ENCODE measurements at places on chromosomes 3 and 15. TPM values are rescaled to one million over a fixed set of nuclear protein-coding genes. Genes with fewer than 3 reads are reported as not detected.

The TMCO5A gene
- not detected for total RNA-seq

The PLA2G4B gene
- 4.1 TPM for total RNA-seq

DNA sequence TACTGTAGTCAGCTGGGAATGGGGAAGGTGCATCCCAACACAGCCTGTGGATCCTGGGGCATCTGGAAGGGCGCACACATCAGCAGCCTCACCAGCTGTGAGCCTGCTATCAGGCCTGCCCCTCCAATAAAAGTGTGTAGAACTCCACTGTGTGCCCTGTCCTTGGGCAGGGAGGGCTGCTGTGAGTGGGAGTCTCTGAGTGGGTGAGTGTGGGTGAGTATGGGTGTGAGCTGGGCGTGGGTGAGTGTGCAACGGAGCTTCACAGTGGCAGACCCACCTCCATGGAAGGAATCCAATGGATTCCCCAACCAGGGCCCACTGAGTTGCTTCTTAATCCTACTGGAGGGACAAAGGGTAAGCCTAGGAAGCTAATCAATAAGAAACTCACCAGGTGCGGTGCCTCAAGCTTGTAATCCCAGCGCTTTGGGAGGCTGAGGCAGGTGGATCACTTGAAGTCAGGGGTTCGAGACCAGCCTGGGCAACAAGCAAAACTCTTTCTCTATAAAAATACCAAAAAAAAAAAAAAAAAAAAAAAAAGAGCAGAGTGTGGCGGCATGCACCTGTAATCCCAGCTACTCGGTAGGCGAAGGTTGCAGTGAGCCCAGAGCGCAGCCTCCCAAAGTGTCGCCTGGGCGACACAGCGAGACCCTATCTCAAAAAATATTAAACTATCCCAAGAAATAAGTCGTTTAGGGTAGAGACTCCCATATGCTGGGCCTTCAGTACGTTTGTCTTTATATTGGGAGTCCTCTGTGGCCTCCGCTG lies 555 bp upstream of the RCCD1 start:
- DNase-seq, result no peak
- H3K4me3 ChIP-seq, result peak overlapping the region; percentile 87
- no peaks in the 10 kb centered on the region for H3K27me3 ChIP-seq
- H3K27ac ChIP-seq, result peak overlapping the region; percentile 77
- H3K4me1 ChIP-seq, result peaks cover 21% of the 10 kb centered on the region

The INKA1 gene
- 5.7 TPM for total RNA-seq

DNA sequence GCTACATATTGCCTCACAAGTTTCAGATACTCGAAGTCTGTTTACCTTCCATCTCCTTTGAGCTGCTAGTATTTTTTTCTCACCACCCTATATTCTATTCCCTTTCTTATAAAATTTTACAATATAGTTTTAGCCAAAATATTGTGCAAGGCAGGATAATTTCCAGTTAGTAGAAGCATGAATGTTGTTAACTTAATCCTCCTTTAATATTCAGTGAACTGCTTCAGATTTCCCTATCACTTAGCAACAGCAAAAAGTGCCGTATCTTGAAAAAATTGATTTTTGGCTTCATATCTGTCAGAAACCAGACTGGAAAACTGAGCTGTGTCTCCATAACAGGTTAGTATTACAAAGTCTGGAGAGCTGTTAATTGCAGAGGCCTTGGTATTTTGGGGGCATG lies 24.0 kb downstream of the PLSCR4 start:
- H3K27me3 ChIP-seq, result no peaks in the 10 kb centered on the region
- no peaks in the 10 kb centered on the region for H3K36me3 ChIP-seq
- DNase-seq, result no peak
- no peak overlapping the region for H3K27ac ChIP-seq

- H3K36me3 ChIP-seq, result no peaks in the 10 kb centered on the region
- no peak overlapping the region for H3K4me3 ChIP-seq
- peak overlapping the region; percentile 70 for H3K27ac ChIP-seq
- no peak for DNase-seq
Measured at GRCh38 chr3:27591312-27592210, 107.4 kb upstream of the SLC4A7 start.

DNA sequence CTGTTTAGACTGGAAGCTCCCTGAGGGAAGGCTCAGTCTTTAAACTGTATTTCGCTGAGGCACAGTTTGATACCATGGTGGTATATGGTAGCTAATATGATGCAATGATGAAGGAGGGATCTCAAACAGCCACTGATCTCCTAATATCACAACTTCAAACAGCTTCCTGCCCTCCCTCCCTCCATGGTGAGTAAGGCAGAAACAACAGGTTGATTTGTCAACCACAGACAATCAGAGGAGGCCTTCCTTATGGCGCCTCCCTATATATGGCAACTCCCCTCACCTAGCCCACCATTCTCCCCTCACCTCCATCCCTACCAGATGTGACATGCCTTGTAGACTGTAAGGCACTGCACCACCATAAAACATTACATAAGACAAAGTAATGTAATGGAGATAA lies 316.5 kb upstream of the ICE2 start:
- H3K27me3 ChIP-seq, result no peaks in the 10 kb centered on the region
- no peak for DNase-seq
- H3K4me3 ChIP-seq, result no peak overlapping the region
- no peaks in the 10 kb centered on the region for H3K36me3 ChIP-seq
- H3K4me1 ChIP-seq, result peaks cover 5% of the 10 kb centered on the region

The IQCF5 gene
- not detected for total RNA-seq

DNA sequence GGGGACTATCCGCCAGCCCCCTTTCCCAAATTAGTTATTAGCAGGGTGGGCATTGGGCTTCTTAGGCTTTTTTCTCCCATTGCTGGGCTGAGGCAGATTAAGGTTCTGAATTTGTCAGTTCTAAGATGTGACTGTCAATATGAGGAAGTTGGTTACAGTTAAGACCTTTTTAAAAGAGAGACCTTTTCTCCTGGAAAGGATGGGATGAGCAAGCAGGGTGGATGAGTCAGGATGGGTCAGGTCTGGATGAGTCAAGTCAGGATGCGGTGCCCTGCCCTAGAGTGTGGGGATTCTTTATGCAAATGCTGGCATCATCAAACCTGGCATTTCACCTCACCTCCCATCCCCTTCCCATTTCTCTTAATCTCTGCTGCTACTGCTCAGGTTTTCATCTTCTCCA lies 1.9 kb downstream of the AEN start:
- H3K27ac ChIP-seq, result no peak overlapping the region
- DNase-seq, result no peak
- H3K27me3 ChIP-seq, result no peaks in the 10 kb centered on the region
- no peaks in the 10 kb centered on the region for H3K36me3 ChIP-seq

DNA sequence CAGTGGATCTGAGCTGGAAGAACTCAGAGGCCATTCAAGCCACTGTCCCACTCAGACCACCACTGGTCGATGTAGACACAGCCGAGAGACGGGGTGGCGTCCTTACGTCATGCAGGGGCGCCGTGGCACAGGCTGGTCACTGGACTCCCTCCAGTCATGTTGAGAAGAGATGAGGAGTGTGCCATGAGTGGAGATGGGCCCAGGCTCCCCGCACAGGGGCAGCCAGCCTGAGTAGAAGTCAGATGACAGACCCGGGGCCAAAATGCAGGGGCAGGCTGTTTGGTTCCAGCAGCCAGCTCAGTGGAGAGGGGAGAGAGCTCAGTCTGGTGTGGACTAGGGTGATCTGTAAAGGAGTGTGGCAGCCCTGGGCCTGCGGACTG lies 33.4 kb upstream of the KIF23 start:
- peaks cover 11% of the 10 kb centered on the region for H3K27me3 ChIP-seq
- no peak overlapping the region for H3K27ac ChIP-seq
- no peak overlapping the region for H3K4me3 ChIP-seq
- no peak for DNase-seq

GRCh38 chr3:77319711-77320110 lies 279.8 kb downstream of the ROBO2 start:
- H3K4me1 ChIP-seq, result no peaks in the 10 kb centered on the region
- H3K27me3 ChIP-seq, result no peaks in the 10 kb centered on the region
- H3K4me3 ChIP-seq, result no peak overlapping the region
- H3K36me3 ChIP-seq, result no peaks in the 10 kb centered on the region

DNA sequence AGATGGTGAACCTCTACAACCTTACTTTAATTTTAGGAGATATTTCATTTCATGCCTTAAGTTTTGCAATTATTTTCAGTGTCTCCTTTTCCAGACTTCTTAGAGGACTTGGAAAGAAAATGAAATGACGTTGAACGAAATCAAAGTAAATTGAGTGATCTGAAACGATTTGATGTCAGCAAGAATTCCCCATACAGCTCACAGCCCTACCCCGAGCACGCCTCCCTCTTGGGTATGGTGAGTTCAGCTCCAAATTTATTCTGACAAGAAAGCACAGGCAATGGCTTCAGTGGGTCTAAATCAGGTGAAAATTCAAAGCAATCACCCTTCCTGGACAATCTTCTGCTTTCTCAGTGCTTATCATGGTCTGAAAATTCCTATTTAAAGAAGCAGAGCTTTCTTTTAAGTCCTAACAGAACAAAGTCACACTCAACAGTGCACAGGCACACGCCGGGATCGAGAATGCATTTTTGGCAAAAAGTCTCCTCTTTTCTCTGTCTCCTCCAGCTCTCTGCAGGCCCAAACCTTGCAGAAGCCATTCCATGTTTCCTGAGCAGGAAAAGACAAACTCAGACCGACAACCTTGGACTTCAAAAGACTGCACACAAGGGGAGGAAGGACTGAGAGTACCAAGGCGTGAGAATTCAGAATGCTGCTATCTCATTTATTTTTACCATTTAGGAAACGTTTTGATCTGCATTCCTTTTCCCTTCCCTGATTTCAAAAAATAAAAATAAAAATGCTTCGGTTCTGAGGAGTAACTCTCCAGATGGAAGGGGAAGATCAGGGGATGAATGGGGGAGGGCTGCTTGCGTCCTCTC lies 72.0 kb downstream of the CCNL1 start:
- H3K36me3 ChIP-seq, result no peaks in the 10 kb centered on the region
- H3K4me3 ChIP-seq, result peak overlapping the region; percentile 69
- H3K4me1 ChIP-seq, result peaks cover 71% of the 10 kb centered on the region
- H3K27ac ChIP-seq, result peak overlapping the region; percentile 99
- no peaks in the 10 kb centered on the region for H3K27me3 ChIP-seq

DNA sequence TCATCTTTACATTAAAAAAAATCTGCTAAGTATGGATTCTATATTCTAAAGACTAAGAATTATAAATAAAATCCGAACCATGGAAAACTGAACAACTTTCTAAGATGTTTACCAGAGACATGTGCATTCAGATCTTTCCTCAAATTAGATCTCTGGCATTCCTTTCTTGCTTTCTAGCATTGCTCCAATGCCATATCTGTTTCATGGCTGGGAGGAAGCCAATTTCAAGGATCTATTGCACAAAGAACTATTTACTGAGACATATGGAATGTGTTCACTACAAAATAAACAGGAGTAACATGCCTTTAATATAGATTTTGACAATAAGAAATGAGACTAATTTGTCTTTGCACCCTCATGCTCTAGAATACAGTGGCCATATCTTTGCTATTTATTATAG lies 45.1 kb upstream of the NANOGP8 start:
- H3K4me3 ChIP-seq, result no peak overlapping the region
- no peaks in the 10 kb centered on the region for H3K4me1 ChIP-seq
- no peak overlapping the region for H3K27ac ChIP-seq
- no peak for DNase-seq
- H3K36me3 ChIP-seq, result no peaks in the 10 kb centered on the region
- H3K27me3 ChIP-seq, result no peaks in the 10 kb centered on the region

The EHD4 gene
- total RNA-seq, result 62.7 TPM

The PROS1 gene
- total RNA-seq, result 49.6 TPM

DNA sequence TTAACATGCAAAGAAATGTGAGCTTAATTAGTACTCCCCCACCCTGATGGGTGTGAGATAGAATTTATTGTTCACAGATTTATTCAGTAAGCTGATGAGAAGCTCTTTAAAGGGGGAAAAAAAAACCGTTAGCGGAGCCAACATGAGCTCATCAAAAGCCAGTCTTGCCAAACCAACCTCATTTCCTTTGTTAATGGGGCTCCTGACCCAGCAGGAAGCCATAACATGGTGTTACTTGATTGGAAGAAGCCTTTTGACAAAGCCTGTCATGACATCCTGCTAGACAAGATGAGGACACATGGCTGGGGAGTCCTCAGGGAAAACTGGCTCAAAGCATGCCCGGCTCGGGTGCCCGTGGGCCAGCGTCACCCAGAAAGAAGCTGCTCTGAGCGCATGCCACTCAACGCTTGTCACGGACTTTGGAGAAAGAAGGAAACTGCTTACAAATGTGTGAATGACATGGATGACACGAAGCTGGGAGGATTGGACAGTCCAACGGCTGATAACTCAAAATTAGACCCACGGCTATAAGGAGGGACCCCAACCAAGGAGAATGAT lies 64.6 kb downstream of the SLCO2A1 start:
- no peak overlapping the region for H3K27ac ChIP-seq
- H3K4me3 ChIP-seq, result no peak overlapping the region
- no peaks in the 10 kb centered on the region for H3K4me1 ChIP-seq

DNA sequence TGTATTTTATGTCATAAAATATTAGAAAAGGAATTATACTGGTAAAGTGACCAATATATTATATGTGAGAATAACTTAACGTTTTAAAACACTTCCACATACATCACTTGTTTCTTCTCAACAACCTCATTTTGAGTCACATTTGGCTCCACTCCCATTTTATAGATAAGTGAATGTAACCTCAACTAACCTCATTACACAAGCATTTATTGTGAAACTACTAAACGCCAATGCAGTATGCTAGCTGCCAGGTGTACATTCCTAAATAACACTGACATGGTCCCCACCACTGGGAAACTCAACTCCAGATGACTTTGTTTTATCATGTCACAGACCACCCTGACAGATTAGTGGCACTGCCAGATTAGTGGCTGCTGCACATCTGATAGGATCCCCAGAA lies 249.7 kb upstream of the CNTN4 start:
- H3K27ac ChIP-seq, result no peak overlapping the region
- no peak overlapping the region for H3K4me3 ChIP-seq
- no peaks in the 10 kb centered on the region for H3K27me3 ChIP-seq
- no peaks in the 10 kb centered on the region for H3K4me1 ChIP-seq

- no peaks in the 10 kb centered on the region for H3K36me3 ChIP-seq
- H3K4me1 ChIP-seq, result no peaks in the 10 kb centered on the region
- DNase-seq, result no peak
- no peak overlapping the region for H3K27ac ChIP-seq
- H3K4me3 ChIP-seq, result no peak overlapping the region
- no peaks in the 10 kb centered on the region for H3K27me3 ChIP-seq
Measured at GRCh38 chr15:66598095-66598815, 32.5 kb upstream of the LCTL start.

DNA sequence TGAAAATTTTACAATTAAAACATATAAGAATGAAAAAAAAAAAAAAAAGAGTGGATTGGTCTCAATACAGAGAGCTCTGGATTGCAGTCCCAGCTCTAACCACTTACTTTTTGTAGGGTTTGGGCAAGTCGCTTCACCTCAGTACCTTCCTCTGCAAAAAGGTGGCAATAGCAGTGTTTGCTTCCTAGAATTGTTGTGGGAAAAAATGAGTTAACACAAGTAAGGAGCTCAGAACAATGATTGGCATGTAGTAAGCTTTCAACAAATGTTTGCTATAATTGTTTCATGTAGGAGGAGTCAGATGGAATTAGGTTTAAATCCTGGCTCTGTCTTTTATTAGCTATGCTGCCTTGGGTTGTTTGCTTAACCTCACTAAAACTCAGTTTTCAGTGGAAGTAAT lies 425.2 kb upstream of the TBL1XR1 start:
- H3K27me3 ChIP-seq, result no peaks in the 10 kb centered on the region
- no peak for DNase-seq
- no peaks in the 10 kb centered on the region for H3K36me3 ChIP-seq

The VPS18 gene
- 21.8 TPM for total RNA-seq

The GRM7 gene
- total RNA-seq, result not detected

All from heart right ventricle (tissue), 16 donors.